Muscle of leg (tissue), 16 donors: ENCODE measurements at places on chromosomes 13 and 19. TPM values are rescaled to one million over a fixed set of nuclear protein-coding genes. Genes with fewer than 3 reads are reported as not detected.

PTGIR gene
- 2.8 TPM for polyA plus RNA-seq

CLEC17A gene
- 0.14 TPM for polyA plus RNA-seq

CYP4F8 gene
- 1.00 TPM for polyA plus RNA-seq

CEACAM16 gene
- 0.84 TPM for polyA plus RNA-seq

PTOV1 gene
- polyA plus RNA-seq, result 173 TPM

PTPRS gene
- 35.6 TPM for polyA plus RNA-seq

KCNN1 gene
- polyA plus RNA-seq, result 1.7 TPM

FFAR2 gene
- 0.41 TPM for polyA plus RNA-seq

SRRM5 gene
- 0.57 TPM for polyA plus RNA-seq

RASIP1 gene
- 26.8 TPM for polyA plus RNA-seq

DHX34 gene
- 13.2 TPM for polyA plus RNA-seq

HNRNPM gene
- 193 TPM for polyA plus RNA-seq

ZNF229 gene
- 5.5 TPM for polyA plus RNA-seq

ZNF132 gene
- 5.0 TPM for polyA plus RNA-seq

OSCAR gene
- polyA plus RNA-seq, result 0.47 TPM
